ENCODE measurements at places on chromosomes 11 and 22. TPM values are rescaled to one million over a fixed set of nuclear protein-coding genes. Genes with fewer than 3 reads are reported as not detected.

- no peaks in the 10 kb centered on the region for H3K4me1 ChIP-seq
- H3K4me3 ChIP-seq: no peak overlapping the region
- no peak overlapping the region for H3K27ac ChIP-seq
- H3K36me3 ChIP-seq: no peaks in the 10 kb centered on the region
- H3K27me3 ChIP-seq: no peaks in the 10 kb centered on the region
Observed at GRCh38 chr11:69624293-69624692, 16.7 kb upstream of the CCND1 start.

DNA sequence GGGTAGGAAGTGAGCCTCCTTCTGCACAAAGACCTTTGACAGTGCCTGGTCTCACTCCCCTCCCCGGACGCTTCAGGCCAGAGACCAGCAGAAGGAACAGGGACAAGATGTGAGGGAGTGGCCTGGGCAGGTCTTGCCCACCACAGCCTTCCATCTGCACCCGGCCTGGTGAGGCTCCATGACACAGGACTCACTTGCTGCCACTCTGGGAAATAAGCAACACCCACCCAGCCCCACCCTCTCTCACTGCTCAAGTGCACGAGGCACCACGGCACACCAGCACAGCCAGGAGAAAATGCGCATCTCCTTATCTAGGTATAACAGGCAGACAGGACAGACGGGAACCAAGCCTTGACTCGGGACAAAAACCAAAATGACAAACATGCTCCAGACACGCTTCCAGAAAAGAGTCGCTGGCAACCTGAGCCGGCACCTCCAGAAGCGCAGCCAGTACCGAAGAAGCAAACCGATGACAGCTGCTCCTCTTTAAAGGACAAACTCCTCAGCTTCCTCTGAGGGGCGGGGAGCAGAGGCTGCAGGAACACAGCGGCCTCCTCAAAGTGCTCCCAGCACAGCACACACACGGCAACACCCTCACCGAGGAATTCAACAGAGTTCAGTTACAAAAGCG, 41.7 kb downstream of the BRD1 start:
- H3K4me3 ChIP-seq: no peak overlapping the region
- H3K27me3 ChIP-seq: no peaks in the 10 kb centered on the region
- peaks cover 74% of the 10 kb centered on the region for H3K4me1 ChIP-seq

C11orf16 gene
- not detected for total RNA-seq

- no peak overlapping the region for H3K27ac ChIP-seq
- H3K36me3 ChIP-seq: no peaks in the 10 kb centered on the region
- no peaks in the 10 kb centered on the region for H3K4me1 ChIP-seq
- DNase-seq: no peak
Observed at GRCh38 chr11:81359476-81359875, 1374.2 kb downstream of the FAM181B start.

DNA sequence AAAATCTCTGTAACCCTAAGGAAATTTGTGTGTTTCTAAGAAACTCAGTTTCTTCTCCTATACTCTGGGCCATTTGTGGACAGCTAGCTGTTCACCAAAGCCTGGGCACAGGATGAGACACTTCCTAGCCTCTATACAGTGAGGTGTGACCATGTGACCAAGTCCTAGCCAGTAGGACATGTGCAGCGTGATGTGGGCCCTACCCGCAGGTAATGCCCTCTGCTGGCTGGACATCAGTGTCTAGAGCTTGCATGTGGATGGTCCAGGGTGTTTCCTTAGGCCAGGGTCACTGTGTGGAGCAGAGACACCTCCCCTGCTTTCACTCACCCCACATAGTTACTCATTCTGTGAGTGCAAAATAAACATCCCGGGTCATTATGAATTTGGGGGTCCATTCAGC, 100.5 kb downstream of the LARGE1 start:
- H3K4me3 ChIP-seq: no peak overlapping the region
- H3K27me3 ChIP-seq: no peaks in the 10 kb centered on the region
- no peak for DNase-seq
- H3K27ac ChIP-seq: no peak overlapping the region
- H3K4me1 ChIP-seq: no peaks in the 10 kb centered on the region
- H3K36me3 ChIP-seq: no peaks in the 10 kb centered on the region

GCAT gene
- total RNA-seq: 23.2 TPM

GRCh38 chr11:68372625-68373024, 60.2 kb downstream of the LRP5 start:
- no peaks in the 10 kb centered on the region for H3K36me3 ChIP-seq
- no peak overlapping the region for H3K27ac ChIP-seq
- no peak overlapping the region for H3K4me3 ChIP-seq
- no peaks in the 10 kb centered on the region for H3K27me3 ChIP-seq
- peaks cover 59% of the 10 kb centered on the region for H3K4me1 ChIP-seq

GRCh38 chr11:63880403-63880790, 36.6 kb downstream of the RCOR2 start:
- H3K4me3 ChIP-seq: no peak overlapping the region
- H3K36me3 ChIP-seq: no peaks in the 10 kb centered on the region
- H3K4me1 ChIP-seq: peaks cover 57% of the 10 kb centered on the region
- H3K27ac ChIP-seq: no peak overlapping the region
- DNase-seq: no peak
- no peaks in the 10 kb centered on the region for H3K27me3 ChIP-seq

SUSD2 gene
- total RNA-seq: 9.0 TPM

DNA sequence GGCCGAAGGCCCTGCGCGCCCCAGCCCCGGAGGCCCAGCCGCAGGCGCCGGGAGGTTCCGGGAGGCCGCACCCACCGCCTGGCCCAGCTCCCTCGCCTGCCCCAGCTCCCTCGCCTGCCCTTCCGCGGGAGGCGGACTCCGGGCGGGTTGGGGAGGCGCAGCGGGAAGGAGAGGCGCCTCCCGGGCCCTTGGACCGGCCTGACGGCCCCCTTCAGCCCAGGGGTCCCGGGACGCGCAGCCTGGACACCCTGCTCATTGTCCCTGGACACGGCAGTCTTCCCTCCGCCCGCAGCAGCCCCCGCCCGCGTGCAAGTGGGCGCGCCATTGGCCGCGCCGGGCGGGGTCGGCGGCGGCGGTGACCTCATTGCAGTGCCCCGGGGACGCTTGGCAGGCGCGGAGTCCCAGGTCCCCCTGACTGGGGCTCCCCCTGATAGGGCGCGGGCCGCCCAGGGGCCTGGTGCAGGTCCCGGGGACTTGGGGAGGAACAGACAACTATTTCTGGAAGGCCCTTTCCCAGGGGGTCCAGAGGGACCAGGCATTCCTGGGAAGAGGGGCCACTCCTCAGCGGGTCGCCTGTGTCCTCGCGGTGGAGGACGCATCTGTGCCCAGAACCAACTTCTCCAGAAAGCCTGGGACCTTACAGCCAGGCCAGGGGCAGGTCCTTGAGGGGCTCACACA, 501 bp downstream of the CD151 start:
- H3K4me3 ChIP-seq: peak overlapping the region; percentile 83
- H3K4me1 ChIP-seq: peaks cover 87% of the 10 kb centered on the region
- H3K27ac ChIP-seq: peak overlapping the region; percentile 93
- H3K27me3 ChIP-seq: no peaks in the 10 kb centered on the region
- DNase-seq: no peak

TM7SF2 gene
- total RNA-seq: 93.0 TPM

GRCh38 chr11:119853581-119854360, 124.8 kb upstream of the NECTIN1 start:
- no peaks in the 10 kb centered on the region for H3K36me3 ChIP-seq
- no peaks in the 10 kb centered on the region for H3K4me1 ChIP-seq
- H3K27ac ChIP-seq: no peak overlapping the region
- H3K4me3 ChIP-seq: no peak overlapping the region
- peaks cover 5% of the 10 kb centered on the region for H3K27me3 ChIP-seq

DNA sequence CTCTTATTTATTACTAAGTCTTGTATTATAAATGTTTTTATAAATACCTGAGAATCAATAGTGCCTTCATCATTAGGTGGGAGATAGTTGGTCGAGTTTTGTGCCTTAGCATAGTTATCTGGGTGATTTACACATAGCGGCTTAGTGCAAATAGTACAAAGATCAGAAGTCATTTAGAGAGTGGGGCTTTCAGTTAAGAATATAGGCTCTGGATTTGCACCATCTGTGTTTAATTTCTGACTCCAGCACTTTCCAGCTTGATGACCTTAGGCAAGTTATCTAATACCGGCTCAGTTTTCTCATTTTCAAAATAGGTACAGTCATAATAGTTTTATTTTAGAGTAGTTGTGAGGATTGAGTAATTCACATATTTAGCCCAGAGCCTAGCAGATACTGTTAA, 26.4 kb downstream of the PDE3B start:
- no peak overlapping the region for H3K4me3 ChIP-seq
- no peak for DNase-seq
- no peaks in the 10 kb centered on the region for H3K4me1 ChIP-seq
- no peaks in the 10 kb centered on the region for H3K36me3 ChIP-seq

FAM83F gene
- 8.2 TPM for total RNA-seq

SMPD1 gene
- total RNA-seq: 23.1 TPM

MAJIN gene
- not detected for total RNA-seq

NRIP3 gene
- total RNA-seq: 1.8 TPM

DRD4 gene
- total RNA-seq: 0.84 TPM

APOBEC3A gene
- not detected for total RNA-seq

DNA sequence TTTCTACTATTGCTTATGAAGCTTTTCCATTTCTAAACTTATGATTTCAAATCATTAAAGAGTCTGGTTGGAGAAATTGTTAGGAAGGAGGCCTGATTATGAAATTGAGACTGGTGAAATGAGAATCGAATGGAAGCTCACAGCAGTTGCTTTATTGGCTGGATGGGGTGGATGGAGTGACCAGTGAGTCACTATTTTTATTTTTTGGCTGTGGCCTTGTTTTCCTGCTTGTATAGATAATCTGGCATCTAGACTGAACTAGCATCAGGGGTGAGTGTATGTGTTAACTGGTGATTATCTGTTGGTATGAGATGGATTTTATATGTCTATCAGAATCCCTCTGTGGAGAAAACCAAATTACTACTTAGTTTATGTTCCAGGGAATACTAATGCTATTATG, 36.2 kb downstream of the UVRAG start:
- no peak overlapping the region for H3K4me3 ChIP-seq
- H3K27ac ChIP-seq: peak overlapping the region; percentile 73
- peaks cover 9% of the 10 kb centered on the region for H3K4me1 ChIP-seq
- H3K27me3 ChIP-seq: no peaks in the 10 kb centered on the region
- no peaks in the 10 kb centered on the region for H3K36me3 ChIP-seq

DNA sequence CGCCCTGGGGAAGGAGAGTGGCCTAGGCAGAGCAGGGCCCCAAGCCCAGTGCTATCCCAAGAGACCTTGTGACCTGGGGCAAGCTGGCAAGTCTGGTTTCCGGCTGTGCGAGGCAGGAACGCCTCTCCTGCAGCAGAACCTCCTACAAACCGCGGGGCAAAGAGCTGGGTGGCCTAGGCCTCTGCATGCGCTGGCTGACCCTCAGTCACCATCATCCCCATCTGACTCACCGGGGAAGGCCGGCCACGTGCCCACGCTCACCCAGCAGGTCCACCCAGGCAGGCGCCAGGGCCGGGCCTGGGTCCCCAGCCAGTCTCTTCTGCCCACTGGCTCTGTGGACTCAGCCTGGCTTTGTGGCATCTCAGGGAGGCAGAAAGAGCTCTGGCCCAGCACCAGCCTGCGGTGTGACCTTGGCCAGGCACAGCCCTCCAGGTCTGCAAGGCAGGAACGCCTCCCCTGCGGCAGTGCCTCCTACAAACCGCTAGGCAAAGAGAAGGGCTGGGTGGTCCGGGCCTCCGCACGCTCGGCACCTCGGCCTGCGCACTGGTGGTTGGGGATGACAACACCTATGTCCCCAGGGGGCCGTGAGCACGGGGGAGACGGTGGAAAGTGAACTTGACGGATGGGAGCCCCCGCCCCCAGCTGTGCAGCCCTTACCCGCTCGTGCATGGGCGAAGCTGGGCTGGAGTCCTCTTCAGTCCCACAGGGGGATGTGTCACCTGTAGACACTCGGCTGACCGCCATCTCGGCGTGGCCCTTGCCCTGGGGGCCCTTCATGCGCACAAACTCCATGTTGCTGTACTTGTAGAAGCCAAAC, 38.2 kb downstream of the KIAA0930 start:
- H3K27me3 ChIP-seq: no peaks in the 10 kb centered on the region
- no peaks in the 10 kb centered on the region for H3K36me3 ChIP-seq

GRCh38 chr11:88603091-88603867, 265.7 kb upstream of the CTSC start:
- H3K27me3 ChIP-seq: no peaks in the 10 kb centered on the region
- H3K27ac ChIP-seq: peak overlapping the region; percentile 30
- peaks cover 23% of the 10 kb centered on the region for H3K4me1 ChIP-seq
- no peak overlapping the region for H3K4me3 ChIP-seq
- no peaks in the 10 kb centered on the region for H3K36me3 ChIP-seq

- H3K4me1 ChIP-seq: peaks cover 2% of the 10 kb centered on the region
- no peak for DNase-seq
- no peaks in the 10 kb centered on the region for H3K27me3 ChIP-seq
- H3K36me3 ChIP-seq: no peaks in the 10 kb centered on the region
- no peak overlapping the region for H3K27ac ChIP-seq
Observed at GRCh38 chr11:63845911-63846310, 7.0 kb downstream of the MARK2 start.

- H3K27me3 ChIP-seq: no peaks in the 10 kb centered on the region
- H3K36me3 ChIP-seq: no peaks in the 10 kb centered on the region
- peak overlapping the region; percentile 37 for H3K27ac ChIP-seq
- no peak for DNase-seq
- H3K4me1 ChIP-seq: no peaks in the 10 kb centered on the region
- H3K4me3 ChIP-seq: no peak overlapping the region
Observed at GRCh38 chr11:16239141-16240105, 116.9 kb downstream of the SOX6 start.

DNA sequence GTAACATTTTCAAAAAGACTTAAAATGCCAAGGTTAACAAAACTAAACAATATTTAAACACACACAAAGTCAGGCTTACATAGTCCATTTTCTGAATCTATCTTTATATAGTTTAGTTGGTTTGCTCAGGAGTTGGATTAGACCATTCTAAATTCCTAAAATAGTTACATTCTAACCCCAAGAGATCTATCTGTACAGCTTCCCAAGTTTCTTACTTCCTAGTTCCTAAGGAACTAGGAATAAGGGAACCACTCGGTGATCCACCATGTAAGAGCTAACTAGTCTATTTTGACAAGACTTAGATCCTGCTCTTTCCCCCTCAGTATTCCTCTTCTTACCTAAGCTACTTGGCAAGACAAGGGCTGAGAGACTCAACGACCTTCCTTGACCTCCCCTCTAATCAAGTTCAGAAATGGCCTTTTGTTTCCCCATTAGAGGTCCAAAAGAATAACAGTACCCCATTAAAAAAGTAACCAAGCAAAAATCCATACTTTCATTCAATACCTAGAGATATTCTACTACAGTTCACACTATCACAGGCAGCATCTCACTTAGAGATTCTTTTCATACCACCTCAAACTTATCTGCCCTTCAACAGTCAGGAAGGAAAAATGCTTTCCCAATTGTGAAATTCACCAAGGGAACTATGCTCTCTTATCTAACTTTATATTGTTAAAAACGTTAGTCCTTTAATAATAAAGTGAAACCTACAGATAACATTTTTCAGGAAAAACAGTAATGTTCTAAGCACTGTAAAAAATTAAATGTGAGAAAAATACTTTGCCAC, 253.1 kb downstream of the TTC28 start:
- DNase-seq: no peak
- H3K4me3 ChIP-seq: no peak overlapping the region
- no peaks in the 10 kb centered on the region for H3K36me3 ChIP-seq
- H3K27ac ChIP-seq: no peak overlapping the region
- no peaks in the 10 kb centered on the region for H3K4me1 ChIP-seq

GRCh38 chr22:22884888-22885840, 2.5 kb upstream of the IGLL5 start:
- H3K4me1 ChIP-seq: no peaks in the 10 kb centered on the region
- no peak overlapping the region for H3K4me3 ChIP-seq
- no peak overlapping the region for H3K27ac ChIP-seq
- no peaks in the 10 kb centered on the region for H3K27me3 ChIP-seq

Data from tibial nerve (tissue), 4 donors.